ENCODE measurements at places on chromosomes 12 and 14.

DNA sequence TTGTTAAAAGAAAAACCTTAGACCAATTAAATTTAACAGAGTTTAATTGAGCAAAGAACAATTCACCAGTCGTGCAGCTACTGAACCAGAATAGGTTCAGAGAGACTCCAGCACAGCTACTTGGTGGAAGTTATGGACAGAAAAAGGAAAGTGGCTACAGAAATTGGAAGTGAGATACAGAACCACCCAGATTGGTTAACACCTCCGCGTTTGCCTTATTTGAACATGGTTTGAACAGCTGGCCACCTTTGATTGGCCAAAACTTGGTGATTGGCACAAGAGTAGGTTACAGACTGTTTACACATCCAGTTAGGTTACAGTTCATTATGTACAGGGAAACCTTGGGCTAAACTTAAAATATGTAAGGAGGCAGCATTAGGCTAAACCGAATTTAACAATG, 54.9 kb downstream of the SRGAP1 start:
- no peak for DNase-seq

- DNase-seq = no peak
These were observed 2.4 kb downstream of the SH2B3 start for GRCh38 chr12:111408116-111408440.

DNA sequence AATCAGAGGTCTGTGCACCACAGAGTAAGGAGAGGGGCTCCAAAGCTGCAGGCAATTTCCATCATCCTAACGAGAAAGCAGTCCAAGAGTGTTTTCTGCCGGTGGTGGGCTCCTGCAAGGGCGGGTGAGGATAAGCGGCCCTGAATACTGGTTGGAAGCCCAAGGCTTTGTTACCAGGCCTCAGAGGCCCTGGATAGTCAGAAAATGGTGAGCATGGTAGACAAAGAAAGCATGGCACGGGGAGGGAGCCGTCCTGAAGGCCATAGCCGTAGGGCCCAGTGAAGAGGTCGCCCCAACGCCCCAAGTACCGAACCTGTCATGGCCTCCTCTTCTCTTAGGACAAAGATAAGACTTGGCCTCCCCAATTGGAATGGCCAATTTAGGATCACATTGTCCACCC, 306.6 kb upstream of the FKBP4 start:
- no peak for DNase-seq

DNA sequence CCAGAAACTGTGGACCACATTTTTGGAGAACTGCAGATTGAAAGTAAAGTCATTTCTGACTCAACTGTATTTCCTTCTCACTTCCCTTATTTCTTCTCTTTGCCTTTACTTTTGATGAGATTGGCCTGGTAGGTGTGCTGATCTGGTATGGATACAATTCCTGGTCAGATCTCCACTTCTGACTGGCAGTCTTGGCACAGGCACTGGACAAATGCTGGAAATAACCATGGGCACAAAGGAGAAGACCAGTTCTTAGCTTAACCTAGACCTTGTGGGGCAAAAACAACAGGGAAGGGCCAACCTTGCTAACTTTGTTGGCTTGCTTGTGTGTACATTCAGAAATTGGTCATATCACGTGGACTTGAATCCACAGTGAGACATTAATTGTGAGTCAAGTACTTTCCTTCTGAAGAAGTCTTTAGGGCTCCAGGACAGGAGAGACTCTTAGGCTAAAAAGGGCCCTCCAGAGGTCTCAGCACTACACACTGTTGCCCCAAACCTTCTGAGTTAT, 75.0 kb downstream of the DIP2B start:
- no peak for DNase-seq

DNA sequence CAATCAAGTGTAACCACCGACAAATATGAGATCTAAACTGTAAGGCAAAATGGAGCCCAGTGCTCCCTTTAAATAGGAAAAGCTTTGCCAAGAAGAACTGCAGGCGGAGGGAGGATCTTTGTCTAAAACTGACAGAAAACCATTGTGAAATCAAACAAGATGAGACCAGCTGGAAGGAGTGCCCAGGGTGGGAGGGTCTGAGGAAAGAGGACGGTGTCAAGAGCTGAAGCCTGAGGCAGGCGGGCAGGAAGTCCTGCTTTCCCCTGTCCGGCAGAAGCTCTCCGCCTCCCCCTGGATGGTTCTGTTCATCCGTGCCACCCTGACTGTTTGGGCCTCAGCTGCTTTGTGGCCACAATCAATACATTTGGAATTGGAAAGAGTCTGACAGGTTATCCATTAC, 37.5 kb downstream of the CDC42BPB start:
- no peak for DNase-seq

DNA sequence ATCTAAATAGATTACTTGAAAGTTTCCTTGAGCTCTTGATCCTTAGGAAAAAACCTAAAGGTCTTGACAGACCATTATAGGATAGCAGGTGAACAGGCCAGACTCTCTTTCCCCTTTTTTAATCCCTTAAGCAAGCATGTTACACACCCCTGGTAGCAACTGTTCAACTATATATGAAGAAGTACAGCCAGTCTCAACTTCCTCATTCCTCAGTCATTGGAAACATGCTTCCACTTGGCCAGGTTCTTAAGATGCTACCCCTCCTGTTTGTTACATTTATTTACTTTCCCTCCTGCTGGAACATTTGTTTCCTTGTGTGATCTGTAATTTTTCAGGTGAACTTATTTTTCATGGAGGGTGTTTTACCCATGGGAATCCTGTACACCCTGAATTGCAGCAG, 124.1 kb downstream of the ARMH4 start:
- no peak for DNase-seq

- no peak for DNase-seq
These were observed 527.2 kb downstream of the NRXN3 start for GRCh38 chr14:78697341-78697740.

DNA sequence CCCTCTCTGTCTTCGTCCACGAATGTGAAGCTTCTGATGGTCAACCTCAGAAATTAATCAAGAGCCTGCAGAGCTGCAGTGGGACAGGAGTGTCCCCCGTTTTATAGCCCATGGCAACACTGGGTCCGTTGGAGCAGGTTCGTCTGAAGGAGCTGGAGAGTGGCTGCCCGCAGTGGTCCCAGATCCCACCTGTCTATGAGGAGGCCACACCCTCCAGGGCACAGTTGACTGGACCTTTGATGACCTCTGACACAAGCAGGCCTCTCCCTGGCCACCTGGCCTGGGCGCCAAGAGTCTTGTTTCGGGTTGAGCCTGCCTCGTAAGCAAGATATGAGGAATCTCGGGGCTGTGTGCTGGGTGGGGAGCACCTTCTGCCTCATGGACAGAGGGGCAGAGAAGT, 100.7 kb upstream of the SFSWAP start:
- no peak for DNase-seq

- no peak for DNase-seq
These were observed 131.0 kb upstream of the SOX5 start for GRCh38 chr12:24080465-24080864.

Data from stimulated activated CD8-positive, alpha-beta memory T cell treated with anti-CD3 and anti-CD28 coated beads, Interleukin-15, amount 100 ng/mL, for 4 hours (primary cell).